Stimulated activated CD8-positive, alpha-beta memory T cell treated with anti-CD3 and anti-CD28 coated beads, Interleukin-7, amount 100 ng/mL, for 1 hour (primary cell): ENCODE measurements at places on chromosomes 2 and 18.

DNA sequence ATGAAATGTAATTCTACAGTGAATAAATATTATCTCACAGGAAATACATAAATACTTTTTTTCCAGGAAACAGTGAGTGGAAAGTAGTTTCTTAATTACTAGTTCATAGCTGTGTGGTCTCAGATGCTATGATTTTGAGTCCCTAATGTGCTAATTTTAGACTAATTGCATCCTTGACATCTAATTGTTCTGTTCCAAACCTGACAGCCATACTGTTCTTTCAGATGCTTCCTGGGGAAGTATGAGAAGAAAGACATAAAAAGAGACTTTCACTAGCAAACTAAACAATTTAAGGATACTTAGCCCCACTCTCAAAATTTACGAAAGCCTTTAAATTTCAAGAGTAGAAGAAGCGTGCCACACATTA lies 350.9 kb upstream of the CDH20 start:
- no peak for DNase-seq

GRCh38 chr2:86350751-86351150 lies 13.3 kb upstream of the REEP1 start:
- no peak for DNase-seq

DNA sequence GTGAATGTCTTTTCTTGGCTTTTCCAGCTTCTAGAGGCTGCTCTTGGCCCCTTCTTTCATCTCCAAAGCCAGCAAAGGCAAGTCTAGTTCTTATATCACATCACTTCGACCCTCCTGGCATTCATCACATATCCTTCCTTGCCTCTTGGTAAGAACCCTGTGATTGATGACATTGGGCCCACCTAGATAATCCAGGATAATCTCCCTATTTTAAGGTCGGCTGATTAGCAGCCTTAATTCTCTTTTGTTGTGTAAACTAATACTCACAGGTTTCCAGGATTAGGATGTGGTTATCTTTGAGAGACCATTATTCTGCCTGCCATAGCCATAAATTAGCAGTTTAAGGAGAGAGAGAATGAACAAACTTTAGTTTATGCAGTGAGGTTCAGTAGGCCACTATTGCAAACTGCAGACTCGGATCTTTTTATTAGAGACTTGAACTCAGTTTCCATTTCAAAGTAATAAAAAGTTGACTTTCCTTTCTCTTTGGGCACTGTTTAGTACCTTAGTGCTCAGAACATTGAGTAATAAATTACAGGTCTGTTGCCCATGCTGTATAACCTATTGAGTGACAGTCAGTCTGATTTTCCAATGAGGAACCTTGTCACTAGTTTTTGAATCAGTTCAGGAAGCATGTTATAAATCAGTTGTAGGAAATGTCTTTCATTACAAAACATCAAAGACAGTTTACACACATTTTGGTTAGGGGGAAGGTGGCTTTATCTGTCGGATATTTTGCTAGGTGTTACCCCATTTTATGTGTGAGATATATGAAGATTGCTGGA lies 4.5 kb downstream of the NDUFV2 start:
- DNase-seq, result no peak

GRCh38 chr2:234969306-234970098 lies 17.7 kb downstream of the SH3BP4 start:
- DNase-seq, result no peak

DNA sequence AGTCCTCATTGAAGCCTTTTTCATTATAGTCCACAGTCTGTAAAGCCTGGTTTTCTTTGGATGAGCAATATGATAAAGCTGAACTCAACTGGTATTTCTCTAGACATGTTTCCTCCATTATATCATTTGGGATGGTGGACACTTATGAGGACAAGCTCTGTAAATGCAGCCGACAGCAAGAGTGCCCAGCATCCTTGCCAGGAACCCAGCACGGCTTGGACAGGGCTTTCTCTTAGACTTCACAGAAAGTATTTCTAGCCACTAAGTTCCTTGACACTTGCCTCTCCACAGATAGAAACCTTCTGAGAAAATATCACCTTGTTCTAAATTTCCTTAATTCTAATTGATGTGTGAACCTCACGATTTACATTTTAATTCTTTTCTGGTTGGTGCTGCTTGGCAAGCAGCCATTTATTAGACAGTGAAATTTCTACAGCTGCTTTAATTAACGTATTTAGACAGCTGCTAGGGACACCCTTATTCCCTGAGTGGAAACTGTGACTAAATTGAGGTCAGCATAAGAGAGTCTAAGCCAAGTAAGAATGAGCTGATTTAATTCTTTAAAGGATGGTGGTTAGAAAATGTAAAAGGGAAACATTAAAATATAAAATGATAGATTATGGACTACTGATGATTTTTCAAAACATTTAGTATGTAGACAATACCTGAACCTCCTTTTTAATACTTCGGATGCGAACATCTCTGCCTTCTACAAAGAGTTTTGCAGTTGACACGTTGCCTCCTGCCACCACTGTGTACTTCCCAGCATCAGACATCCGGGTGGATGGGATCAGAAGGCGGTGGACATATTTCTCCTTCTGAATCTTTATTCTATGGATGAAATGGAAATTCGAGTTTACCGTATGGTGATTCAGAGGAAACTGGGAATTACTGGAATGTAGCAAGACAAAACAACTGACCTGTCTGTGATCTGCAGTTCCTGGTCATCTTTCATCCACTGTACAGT lies 39.8 kb downstream of the TTN start:
- no peak for DNase-seq

DNA sequence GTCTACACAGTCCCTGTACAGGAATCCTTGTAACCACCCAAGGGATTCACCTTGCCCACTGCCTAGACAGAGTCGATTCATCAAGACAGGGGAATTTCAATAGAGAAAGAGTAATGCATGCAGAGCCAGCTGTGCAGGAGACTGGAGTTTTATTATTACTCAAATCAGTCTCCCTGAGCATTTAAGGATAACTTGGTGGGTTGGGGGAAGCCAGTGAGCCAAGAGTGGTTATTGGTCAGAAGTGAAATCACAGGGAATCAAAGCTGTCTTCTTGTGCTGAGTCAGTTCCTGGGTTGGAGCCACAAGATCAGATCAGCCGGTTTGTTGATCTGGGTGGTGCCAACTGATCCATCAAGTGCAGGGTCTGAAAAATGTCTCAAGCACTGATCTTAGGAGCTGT lies 17.8 kb upstream of the FAM98A start:
- DNase-seq, result no peak

DNA sequence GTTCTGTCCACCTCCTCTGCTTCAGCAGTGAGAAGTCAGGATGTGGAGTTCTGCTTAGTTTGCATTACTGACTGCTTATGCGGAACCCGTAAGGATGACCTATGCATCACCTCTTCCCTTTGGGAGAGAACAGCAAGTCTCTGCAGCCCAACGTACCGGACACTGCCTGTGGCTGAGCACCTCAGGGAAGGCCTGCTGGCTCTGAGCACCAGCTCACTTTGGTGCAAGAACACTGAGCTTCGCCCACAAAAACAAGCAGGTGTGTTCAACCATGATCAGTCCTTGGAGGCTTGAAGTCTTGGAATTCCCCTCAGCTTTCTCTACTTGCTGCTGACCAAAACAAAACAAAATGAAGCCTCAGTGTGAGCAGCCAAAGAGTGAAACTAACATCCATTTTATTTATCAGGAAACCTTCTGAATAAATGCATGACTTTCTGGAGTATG lies 52.7 kb upstream of the NCK2 start:
- DNase-seq, result no peak

GRCh38 chr18:3552305-3552704 lies 102.3 kb downstream of the TGIF1 start:
- no peak for DNase-seq

GRCh38 chr2:9673914-9674481 lies 43.2 kb upstream of the YWHAQ start:
- DNase-seq, result no peak

DNA sequence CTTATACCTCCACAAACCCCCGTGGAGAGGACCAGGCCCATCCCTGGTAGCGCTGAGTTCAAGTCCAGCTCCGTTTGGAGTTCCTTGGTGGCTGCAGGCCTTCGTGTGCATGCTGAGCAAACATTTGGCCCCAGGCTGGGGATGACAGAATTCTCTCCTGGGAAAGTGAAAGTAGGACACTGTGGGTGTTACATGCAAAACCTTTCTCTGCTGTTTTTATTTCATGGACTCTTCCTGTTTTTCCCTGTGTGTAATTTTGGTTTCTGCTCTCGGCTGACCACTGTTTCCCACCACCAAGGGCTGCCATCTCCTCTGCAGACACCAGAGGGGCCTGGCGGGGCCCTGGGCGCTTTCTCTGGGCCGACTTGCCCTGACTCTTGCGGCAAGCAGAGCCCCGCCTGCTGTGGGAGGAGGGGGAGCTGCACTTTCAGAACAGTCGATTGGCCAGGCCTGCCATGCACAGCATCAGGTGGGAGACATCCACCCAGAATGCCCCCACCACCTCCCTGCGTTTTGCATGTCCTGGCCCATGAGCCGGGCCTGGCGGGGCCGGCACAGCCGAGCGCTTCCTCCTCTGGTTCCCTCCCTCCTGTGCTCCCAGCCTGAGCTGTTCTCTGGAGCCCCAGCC lies 102.4 kb downstream of the CABLES1 start:
- DNase-seq, result no peak

GRCh38 chr2:158403237-158403636 lies 53.3 kb downstream of the CCDC148 start:
- DNase-seq, result no peak

- DNase-seq, result no peak
Observed at GRCh38 chr2:66694087-66694860, 259.3 kb downstream of the MEIS1 start.

GRCh38 chr2:198016243-198016642 lies 211.8 kb downstream of the PLCL1 start:
- DNase-seq, result no peak

DNA sequence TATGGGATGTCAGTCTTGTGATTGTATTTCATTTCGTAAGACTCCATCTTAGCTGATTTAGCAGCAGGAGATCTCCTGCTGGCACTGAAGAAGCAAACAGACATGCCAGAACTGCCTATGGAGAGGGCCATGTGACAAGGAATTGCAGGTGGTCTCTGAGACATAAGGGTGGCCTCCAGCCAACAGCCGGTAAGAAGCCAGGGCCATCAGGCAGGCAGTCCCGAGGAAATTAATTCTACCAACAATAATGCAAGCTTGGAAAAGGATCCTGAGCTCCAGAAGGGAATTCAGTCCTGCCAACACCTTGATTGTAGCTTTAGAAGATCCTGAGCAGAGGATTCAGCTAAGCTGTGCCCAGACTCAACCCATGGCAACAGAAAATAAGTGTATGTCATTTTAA lies 87.1 kb upstream of the DNAJC10 start:
- no peak for DNase-seq

GRCh38 chr2:66684289-66684688 lies 249.4 kb downstream of the MEIS1 start:
- DNase-seq, result no peak

- no peak for DNase-seq
Observed at GRCh38 chr2:128306081-128306930, 12.4 kb downstream of the HS6ST1 start.

DNA sequence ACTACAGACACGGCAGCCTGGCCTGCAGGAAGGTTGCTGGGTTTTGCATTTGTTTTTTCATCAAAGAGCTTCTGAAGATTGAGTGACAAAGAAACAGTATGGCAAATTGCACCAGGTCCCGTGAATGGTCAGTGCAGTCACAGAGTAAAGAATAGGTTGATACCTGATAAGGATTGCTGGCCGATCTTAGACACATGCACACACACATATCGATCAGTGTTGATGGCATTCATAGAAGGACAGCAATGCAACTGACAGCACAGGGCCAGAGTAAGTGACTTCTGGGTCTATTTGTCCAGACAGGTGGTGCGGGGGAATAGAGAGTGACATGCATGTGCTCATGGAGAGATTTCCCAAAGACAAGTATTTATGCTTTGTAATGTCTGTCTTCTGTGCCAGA lies 42.8 kb downstream of the NRP2 start:
- no peak for DNase-seq

- no peak for DNase-seq
Observed at GRCh38 chr2:121565389-121566250, 34.9 kb downstream of the RNU4ATAC start.

DNA sequence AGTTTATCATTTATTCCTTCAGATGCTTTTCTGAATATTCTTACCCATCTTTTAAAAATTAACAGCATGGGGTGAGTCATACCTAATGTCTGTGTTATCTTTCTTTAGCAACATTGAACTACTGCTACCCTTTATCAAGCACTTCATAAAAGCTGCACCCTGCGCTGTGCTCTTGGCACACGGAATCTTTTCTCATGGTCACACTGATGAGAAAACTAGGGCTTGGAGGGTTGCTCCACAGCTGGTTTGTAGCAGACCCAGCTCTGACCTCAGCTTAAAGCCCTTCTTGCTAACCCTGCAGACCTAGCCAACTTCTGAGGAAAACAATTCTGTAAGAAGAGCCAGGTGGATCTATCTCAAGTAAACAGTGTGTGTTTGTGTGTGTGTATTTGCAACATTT lies 106.3 kb downstream of the RNF144A start:
- DNase-seq, result no peak

GRCh38 chr2:168519534-168520308 lies 63.6 kb downstream of the CERS6 start:
- no peak for DNase-seq

DNA sequence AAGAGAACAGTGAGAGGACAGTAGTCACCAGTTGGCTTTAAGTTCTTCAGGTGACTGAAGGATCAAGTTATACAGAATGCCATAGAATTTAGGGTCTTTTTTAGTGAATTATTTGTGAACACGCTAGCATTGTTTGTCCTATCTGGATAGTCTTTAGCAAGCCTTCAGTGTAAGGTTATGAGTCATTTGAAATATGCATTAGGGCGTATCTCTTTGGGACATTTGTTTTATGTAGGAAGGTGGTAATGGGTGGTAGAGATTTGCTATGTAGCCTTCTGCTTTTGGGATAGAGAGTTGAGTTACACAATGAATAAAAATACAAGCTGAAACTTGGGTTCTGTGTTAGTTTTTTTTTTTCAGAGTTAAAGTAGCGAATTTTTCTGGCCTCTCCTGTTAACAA lies 13.0 kb downstream of the ACTR2 start:
- no peak for DNase-seq

GRCh38 chr2:36074008-36074407 lies 281.6 kb upstream of the CRIM1 start:
- no peak for DNase-seq
